Omental fat pad (tissue), 4 donors: ENCODE measurements at places on chromosomes 4 and X. TPM values are rescaled to one million over a fixed set of nuclear protein-coding genes. Genes with fewer than 3 reads are reported as not detected.

- no peak for DNase-seq
Observed at GRCh38 chr4:141391293-141391692, 170.6 kb downstream of the ZNF330 start.

- no peak for DNase-seq
Observed at GRCh38 chr4:161404346-161405110, 759.3 kb downstream of the FSTL5 start.

DNA sequence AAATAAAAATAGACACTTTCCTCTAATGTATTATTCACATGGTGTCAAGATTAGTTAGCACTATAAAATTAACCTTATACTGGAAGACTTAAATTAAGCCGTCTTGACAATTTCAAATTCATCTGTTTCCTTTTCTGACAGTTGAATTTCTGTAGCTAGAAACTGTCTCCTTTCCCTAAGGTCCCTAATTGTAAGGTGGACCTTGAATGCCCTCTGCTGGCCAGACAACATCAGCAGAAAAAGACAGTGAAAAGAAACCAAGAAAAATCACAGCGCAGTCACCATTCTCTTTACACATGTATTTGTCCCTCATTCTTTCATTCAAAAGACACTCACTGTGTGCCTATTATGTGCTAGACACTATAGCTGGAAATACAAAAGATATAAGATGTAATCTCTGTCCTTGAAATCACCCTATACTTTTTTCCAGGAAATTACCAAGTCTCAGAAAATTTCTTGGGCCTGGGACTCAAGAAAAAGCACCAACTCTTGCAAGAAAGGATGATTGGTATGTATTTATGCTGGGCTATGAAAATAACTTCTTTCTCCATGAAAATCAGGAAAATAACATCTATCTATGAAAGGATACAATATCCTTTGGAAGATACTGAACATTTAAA is 32.7 kb upstream of the AMBN start:
- DNase-seq = no peak

DNA sequence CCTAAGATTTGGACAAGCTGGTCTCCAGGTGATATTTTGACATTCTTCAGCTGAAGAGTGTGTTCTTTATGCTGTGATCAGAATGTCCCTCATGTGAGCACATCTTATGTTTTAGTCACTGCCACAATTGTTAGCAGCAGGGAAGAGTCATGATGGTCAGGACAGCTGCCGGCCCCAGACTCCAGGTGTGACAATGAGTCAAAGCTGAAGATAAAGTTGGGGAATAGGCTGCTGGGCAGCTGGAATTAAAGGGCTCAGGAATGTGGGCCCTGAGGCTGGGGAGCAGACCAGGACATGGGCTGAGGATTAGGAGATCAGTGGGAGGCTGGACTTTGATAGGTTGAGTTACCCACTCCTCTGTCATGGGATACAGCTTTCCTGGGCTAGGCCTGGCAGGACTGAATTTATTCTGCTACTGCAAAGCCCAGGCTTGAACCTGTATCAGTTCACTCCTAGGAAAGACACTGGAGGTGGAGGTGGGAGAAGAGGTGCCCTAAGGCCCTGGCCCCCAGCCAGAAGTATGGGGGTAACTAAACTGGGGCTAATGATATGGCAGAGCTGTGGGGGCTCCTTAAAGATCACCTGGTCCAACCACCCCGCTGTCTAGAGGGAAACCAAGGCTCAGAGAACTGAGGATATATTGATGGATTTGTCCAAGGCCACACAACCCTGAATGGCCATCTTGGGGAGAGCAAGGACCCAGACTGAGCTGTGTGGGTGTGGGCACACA is 119.5 kb downstream of the PJA1 start:
- DNase-seq = no peak

GRCh38 chrX:117510453-117510852 is 606.2 kb downstream of the KLHL13 start:
- no peak for DNase-seq

DNA sequence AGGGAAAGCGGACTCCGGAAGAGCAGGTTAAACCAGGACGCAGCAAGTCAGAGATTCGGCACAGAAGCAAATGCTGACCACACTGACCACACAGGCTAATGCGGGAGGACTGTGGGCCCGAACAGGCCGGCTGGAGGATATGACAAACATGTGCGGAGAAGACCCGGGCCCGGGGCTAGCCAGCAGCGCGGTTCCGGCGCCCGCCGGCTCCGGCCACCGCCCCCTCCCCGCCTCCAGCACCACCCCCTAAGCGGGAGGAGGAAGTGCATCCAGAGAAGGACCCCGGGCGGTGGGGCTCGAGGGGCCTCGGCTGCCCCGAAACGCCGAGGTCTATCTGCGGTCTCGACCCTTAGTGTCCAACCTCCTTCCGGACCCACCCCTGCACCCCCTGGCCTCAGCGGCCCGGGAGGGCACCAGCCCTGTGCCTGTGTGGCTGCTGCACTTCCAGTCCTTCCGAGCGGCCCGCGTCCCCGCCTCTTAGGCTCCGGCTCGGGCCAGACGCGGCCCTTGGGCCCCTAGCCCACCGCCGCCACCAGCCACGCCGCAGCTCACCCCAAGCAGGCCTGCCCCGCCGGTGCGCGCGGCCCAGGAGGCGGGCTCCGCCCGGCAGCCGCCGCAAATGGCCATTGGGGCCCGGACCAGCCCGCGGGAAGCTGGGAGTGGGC is 2.1 kb downstream of the ELOVL6 start:
- DNase-seq = no peak

DNA sequence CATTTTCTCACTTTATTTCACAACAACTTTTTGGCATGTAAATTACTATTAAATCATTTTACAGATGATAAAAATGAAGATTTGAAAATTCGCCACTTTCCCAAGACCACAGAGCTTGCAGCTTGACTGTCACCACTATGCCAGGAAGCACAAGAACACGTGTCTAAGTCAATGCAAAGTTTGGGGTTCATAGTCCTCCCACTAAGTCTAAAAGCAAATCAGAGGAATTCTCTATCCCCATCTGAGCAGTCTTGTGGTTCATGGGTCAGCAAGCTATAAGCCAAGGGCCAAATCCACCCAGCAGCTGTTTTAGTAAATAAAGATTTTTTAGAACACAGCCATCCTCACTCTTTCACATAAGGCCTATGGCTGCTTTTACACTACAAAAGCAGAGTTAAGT is 833.3 kb upstream of the INTU start:
- DNase-seq = no peak

DNA sequence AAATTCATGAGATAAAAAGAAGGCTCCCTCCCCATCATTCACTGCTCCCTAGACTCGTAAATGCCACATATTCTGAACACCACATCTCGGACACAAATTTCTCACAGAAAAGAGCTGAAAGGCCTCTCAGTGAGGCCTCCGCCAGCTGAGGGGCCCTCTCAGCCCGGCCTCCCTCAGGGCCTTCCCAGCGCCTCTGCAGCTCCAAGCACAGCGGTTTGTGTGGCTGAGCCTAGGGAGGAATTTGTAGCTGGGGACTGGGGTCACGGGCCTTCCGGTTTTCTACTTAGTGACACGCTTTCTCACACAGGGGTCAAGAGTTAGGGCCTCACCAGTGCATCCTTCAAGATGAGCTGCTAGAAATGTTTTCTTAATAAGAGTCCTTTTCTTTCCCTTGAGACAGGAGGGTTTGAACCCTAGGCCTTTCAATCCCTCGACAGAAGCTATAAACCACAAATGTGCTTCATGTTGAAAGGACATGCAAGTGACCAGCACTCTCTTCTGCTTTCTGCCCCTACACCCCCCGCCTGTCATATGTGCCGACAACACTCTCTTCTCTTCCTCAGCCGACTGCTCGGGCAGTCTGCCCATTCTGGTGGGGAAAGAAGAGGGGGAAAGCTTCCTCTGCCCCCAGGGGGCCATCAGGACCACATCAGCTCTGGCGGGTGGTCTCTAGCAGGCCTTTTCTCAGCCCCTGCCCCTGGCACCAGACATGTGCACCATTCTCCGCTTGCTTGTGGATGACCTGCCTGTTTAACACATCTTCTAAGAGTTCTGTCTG is 104.9 kb downstream of the CHIC2 start:
- DNase-seq = no peak

DNA sequence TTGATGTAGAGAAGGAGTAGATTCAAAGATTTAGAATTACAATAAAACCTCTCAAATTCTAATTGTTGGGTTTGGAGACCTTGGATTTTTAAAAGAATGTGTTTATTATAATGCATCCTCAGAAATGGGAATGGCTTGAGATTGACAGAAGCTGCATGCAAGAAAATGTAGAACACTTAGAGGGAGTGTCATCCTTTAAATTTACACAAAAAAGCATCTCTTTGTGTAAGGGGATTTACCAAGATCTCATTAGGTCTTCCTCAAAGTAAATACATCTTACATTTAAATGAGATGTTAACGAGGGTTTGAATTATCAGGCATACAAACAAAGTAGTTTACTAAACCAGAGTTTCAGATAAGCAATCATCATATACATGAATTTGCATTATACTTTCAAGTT is 615.0 kb downstream of the FAM133A start:
- DNase-seq = no peak

MGAT4D gene
- total RNA-seq = not detected

KCTD8 gene
- total RNA-seq = 14.3 TPM

GUCY1A1 gene
- total RNA-seq = 52.0 TPM

SORCS2 gene
- 1.4 TPM for total RNA-seq

DOK7 gene
- not detected for total RNA-seq

HSFX3 gene
- total RNA-seq = not detected
